Globus pallidus (tissue), 1 donor: ENCODE measurements at places on chromosomes 7 and 10.
A peak's percentile ranks its signal among the peaks of the same experiment; 100 is the strongest.

- DNase-seq, result no peak
Observed at GRCh38 chr7:83731154-83731553, 82.2 kb upstream of the SEMA3E start.

GRCh38 chr7:1027242-1028043 is 16.9 kb upstream of the GPR146 start:
- no peak for DNase-seq

GRCh38 chr7:2825559-2826227 is 18.4 kb downstream of the GNA12 start:
- no peak for DNase-seq

DNA sequence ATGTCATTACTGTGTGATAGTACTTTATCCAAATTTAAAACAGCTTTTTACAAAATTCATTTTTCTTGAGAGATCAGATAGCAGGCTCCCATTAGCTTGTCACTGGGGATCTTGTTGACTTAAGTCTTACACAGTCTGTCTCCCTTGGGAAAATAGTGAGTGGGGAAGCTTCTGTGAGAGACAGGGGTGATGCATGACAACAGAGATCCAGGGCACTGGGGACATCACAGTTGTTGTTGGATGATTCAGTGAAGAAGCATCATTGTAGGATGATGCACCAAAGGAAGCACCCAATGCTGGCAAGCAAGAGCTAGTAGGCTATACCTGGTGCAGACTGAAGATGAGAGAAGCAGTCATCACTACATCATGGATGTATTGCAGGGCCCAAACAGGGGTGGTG is 284.7 kb downstream of the HDAC9 start:
- no peak for DNase-seq

- DNase-seq, result no peak
Observed at GRCh38 chr7:26420422-26421019, 128.9 kb downstream of the SNX10 start.

- DNase-seq, result peak; percentile 12
Observed at GRCh38 chr7:30029696-30030095, 1.5 kb downstream of the PLEKHA8 start.

- DNase-seq, result no peak
Observed at GRCh38 chr10:15842556-15843169, 17.6 kb downstream of the MINDY3 start.

GRCh38 chr7:44228571-44229350 is 28.0 kb downstream of the YKT6 start:
- DNase-seq, result no peak

DNA sequence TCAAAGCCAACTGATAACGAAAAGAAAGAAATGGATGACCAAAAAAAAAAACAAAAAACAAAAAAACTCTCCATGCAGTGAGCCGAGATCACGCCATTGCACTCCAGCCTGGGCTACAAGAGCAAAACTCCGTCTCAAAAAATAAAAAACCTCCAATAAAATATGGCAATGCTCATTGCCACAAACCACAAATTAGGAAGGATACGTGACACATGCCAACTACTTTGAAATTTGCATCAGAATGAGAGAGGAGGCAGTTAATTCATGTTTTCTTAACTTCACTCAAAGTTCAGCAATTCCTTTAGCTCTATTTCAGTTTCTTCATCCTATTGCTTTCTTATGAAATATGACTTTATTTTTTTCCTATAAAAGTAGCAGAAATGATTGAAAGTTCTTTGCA is 398.1 kb upstream of the C7orf33 start:
- DNase-seq, result no peak

- DNase-seq, result no peak
Observed at GRCh38 chr10:68284062-68285001, 47.5 kb upstream of the HNRNPH3 start.

GRCh38 chr7:26202019-26202990 is 760 bp downstream of the CBX3 start:
- peak; percentile 60 for DNase-seq

DNA sequence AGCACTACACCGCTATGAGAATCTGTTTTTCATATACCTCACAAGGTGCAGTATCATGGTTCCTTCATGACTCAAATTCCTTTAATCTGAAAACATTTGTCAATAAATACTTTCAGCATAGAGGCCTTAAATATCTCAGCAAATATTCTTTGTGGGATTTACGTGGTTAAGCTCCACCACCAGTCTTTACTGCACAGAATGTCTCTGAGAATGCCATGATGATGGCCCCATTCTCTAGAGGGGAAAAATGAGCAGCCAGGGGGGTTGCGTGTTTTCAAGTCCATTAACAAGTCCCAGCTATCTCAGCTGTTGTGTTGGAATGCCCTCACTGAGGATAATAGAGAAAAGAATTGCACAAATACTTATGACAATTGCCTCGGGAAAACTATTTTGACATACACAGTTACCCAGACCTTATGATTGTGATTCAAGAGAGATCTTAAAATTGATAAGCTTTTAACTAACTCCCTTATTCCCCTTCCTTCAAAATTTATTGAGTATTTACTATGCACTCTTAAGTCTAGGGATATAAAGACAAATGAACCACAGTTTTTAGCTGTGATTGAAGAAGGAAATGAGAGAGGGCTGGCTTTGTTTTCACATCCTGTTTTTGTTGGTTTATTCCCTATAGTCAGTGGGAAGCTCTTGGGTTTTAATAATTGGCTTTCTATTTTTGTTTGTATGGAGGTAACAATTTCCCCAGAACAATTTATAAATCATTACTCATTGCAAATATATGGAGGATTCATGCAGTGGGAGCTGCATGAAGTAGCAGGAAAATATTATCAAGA is 176.5 kb upstream of the VWC2 start:
- no peak for DNase-seq

DNA sequence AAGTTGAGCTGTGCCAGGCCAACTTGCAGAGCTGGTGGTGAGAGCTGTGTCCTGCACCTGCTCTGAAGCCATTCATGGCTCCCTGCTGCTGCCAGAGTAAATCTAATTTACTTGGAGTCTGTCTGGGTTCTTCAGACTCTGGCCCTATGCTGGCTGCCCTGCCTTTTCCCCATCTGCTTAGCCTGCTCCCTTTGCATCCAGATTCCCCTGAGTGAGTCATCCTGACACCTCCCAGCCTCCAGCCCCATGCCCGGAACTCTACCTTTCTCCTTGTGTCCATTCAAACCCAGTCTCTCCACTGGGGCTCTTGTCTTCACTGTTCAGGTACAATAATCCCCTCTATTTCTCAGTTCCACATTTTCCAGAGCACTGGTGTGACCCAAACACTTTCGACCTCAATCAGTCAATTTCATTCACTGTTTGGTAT is 434.4 kb upstream of the ZMIZ1 start:
- DNase-seq, result no peak

GRCh38 chr10:3976718-3977117 is 191.7 kb upstream of the KLF6 start:
- DNase-seq, result no peak

DNA sequence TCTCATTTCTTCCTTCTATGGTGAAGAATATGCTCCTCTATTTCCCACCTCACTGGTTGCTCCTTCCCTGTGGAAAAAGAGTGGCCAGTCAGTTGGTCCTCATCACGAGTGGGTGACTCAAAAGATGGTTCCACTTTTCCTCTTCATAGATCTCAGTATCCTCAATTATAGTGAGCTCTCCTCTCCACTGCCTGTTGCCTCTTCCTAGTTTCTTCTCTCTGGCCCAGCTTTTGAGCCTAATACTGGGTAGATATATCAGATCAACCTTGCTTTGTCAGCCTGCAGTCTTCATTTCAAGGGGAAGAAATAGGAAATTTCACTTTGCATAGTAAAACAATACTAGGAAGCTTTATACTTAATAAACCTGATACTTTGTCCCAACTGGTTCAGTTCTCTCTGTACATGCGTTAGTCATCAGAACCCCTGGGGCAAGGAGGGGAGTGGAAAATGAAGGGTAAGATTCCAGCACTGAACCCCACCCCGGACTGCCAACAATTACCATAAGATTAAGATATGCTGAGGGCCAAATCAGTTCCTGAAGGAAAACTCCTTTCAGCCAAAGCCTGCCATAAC is 15.5 kb upstream of the WNT16 start:
- no peak for DNase-seq

GRCh38 chr7:27651702-27652101 is 11.0 kb downstream of the HIBADH start:
- DNase-seq, result no peak

GRCh38 chr10:59626523-59626869 is 83.2 kb downstream of the SLC16A9 start:
- DNase-seq, result no peak

DNA sequence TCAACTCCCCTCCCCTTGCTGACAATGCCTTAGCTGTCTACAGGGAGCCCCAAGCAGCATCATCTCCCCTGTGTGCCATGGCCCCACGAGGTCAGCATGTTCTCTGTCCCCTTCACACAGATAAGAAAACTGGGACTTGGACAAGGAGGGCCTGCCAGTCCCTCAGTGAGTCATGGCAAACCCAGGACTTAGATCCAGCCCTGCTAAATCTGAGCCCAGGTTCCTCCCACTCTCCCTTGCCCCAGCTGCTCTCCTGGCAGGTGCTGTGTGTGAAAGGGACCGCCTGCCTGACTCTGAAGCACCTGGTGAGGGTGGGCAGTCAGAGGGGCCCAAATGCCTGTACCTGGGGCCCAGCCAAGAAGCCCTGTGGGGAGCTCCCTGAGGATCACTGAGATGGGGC is 7.4 kb downstream of the CRHR2 start:
- DNase-seq, result no peak
